GM12865 (cell line): ENCODE measurements at places on chromosomes 16 and 17.

- no peak for DNase-seq
Observed at GRCh38 chr17:61124562-61124961, 275.1 kb upstream of the TBX2 start.

DNA sequence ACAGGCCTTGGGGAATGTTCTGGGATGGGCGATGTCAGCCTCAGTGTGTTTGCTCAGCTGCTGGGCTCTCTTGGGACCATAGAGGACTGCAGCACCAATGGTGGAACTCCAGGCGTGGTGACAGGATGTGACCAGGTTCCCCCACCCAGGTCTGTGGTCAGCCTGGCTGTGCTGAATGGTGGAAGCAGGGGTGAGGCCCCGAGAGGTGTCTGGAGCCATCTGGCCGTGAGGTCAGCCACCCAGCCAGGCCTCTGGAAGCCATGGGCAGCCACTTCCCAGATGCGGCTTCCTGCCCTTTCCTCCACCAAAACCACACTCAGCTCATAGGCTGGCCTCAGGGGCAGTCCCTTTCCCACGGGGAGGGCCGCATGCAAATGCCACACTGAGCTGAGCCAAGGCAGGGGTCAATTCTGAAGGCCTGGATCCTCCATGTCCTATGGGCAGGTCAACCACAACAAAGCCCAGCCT lies 7.8 kb upstream of the MAPK7 start:
- peak; percentile 78 for DNase-seq

- DNase-seq, result no peak
Observed at GRCh38 chr16:25689137-25689836, 2.5 kb upstream of the HS3ST4 start.

DNA sequence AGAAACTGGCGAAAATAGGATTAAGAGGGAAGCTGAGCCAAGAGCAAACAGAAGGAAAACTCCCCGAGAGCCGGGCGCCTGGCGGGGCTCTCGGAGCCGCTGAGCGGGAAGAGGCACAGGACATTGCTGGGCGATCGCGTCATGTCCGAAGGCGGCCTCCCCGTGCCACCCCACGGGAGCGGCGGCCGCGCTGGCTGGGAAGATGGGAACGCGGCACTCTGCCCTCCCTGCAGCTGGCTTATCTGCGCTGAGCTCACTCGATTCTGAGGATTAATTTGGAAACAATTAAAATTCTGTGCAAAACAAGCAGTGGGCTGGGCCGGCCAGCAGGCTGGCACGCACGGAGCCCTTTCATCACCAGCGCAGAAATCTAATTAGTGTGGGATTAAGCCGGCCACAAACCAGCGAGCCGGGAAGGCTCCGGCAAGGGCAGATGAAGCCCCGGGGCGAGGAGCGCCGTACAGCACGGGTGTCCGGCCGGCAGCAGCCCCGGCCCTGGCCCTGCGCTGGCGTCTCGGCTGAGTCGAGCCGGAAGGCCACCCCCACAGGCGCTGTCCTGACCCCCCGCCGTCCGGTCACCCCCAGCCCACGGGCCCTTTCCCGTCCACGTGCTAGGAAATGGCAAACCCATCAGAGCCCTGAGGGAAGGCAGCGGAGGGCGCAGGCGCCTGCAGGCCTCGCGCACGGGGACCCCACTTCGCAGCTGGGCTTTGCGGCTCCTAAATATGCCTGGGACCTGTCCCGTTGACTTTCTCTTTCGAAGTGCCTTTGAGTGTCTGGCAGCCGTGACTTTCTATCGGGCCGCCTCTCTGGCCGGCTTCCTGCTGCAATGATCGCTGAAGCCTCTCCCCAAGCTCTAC lies 37.9 kb downstream of the SOX8 start:
- DNase-seq, result no peak
